Esophagus squamous epithelium (tissue), 5 donors: ENCODE measurements at places on chromosomes 11 and 22. TPM values are rescaled to one million over a fixed set of nuclear protein-coding genes. Genes with fewer than 3 reads are reported as not detected.

The MAJIN gene
- not detected for total RNA-seq

The CTSW gene
- total RNA-seq: 3.6 TPM

The MUC5B gene
- 0.04 TPM for total RNA-seq

The RASL10A gene
- total RNA-seq: 0.75 TPM

The LARGE1 gene
- 5.2 TPM for total RNA-seq

The NAGA gene
- 23.8 TPM for total RNA-seq

The IL10RA gene
- 2.2 TPM for total RNA-seq

The NAALAD2 gene
- total RNA-seq: 1.1 TPM

The SCN3B gene
- total RNA-seq: 3.4 TPM

The OR2AG1 gene
- total RNA-seq: not detected

The PSMD13 gene
- total RNA-seq: 116 TPM

The OSM gene
- total RNA-seq: 0.19 TPM

The SAA2 gene
- total RNA-seq: not detected

The PARVG gene
- 3.3 TPM for total RNA-seq

The MMP11 gene
- total RNA-seq: 0.34 TPM

The PKP3 gene
- total RNA-seq: 314 TPM

The DDIAS gene
- 4.0 TPM for total RNA-seq

The OR2AT4 gene
- total RNA-seq: not detected

The GDPD4 gene
- total RNA-seq: not detected

The SCO2 gene
- 14.9 TPM for total RNA-seq

The SH3BP1 gene
- total RNA-seq: 33.8 TPM

The LRP5 gene
- 13.7 TPM for total RNA-seq

The SCT gene
- 5.3 TPM for total RNA-seq

The GRM5 gene
- total RNA-seq: 0.09 TPM

The RAB39A gene
- total RNA-seq: 0.13 TPM

The MRPL48 gene
- 23.5 TPM for total RNA-seq

The NPAS4 gene
- total RNA-seq: not detected

The APOL4 gene
- total RNA-seq: 2.9 TPM

The MUC6 gene
- total RNA-seq: not detected

The DGCR6 gene
- total RNA-seq: 1.0 TPM

The IL17REL gene
- total RNA-seq: not detected

The AKIP1 gene
- total RNA-seq: 15.4 TPM

The OR52H1 gene
- not detected for total RNA-seq

The MAP4K2 gene
- total RNA-seq: 9.0 TPM

The MRGPRD gene
- total RNA-seq: not detected

The PAX6 gene
- total RNA-seq: 0.38 TPM

The KCNK4 gene
- total RNA-seq: not detected

The LRRC32 gene
- 12.0 TPM for total RNA-seq
